Kidney (tissue), 22 donors: ENCODE measurements at places on chromosomes 3 and 15. TPM values are rescaled to one million over a fixed set of nuclear protein-coding genes. Genes with fewer than 3 reads are reported as not detected.

- H3K27me3 ChIP-seq = no peaks in the 10 kb centered on the region
- no peak overlapping the region for H3K27ac ChIP-seq
- DNase-seq = no peak
- no peak overlapping the region for H3K4me3 ChIP-seq
- H3K4me1 ChIP-seq = no peaks in the 10 kb centered on the region
- no peaks in the 10 kb centered on the region for H3K36me3 ChIP-seq
These were observed 396.7 kb downstream of the FOXP1 start for GRCh38 chr3:71186801-71187200.

PEX11A gene
- total RNA-seq = 7.7 TPM

WDR93 gene
- 2.5 TPM for total RNA-seq

CRYGS gene
- total RNA-seq = 2.9 TPM

FEZF2 gene
- not detected for total RNA-seq
